Activated CD8-positive, alpha-beta memory T cell treated with anti-CD3 and anti-CD28 coated beads, Interleukin-2, amount 50 U/mL, for 4 hours (primary cell): ENCODE measurements at places on chromosomes 3 and 15.
A peak's percentile ranks its signal among the peaks of the same experiment; 100 is the strongest.

- DNase-seq = no peak
Measured at GRCh38 chr15:38602910-38603670, 38.5 kb upstream of the RASGRP1 start.

DNA sequence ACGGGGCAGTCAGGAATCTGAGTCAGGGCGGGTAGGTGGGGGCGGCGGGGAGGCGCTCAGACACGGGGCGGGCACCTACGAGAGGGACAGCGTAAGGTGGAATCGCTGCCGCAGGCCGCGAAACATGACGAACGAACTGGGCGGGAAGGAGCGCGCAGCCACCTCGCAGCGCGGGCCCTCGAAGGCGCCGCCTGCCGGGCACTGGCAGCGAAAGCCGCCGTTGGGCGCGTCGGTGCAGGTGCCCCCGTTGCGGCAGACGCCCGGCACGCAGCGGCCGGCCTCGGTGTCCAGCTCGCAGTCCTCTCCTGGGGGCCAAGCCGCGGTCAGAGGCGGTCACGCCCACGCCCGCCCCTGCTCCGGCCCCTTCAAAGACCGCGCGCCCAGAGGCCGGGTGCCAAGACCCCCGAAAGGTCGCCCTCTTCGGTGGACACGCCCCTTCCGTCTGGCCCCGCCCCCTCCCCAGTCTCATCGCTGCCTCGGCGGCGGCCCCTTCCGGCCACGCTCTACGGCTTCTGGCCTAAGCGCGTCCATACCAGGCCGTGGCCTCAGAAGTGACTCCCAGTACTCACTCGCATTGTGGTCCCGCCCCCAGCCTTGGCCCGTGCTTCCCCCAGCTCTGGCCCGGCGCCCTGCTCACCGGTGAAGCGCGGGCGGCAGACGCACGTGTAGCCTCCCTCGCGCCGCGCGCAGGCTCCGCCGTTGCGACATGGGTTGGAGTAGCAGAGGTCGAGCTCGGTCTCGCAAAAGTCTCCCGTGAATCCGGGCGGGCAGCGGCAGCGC lies 6.4 kb downstream of the CELSR3 start:
- DNase-seq = peak; percentile 86

DNA sequence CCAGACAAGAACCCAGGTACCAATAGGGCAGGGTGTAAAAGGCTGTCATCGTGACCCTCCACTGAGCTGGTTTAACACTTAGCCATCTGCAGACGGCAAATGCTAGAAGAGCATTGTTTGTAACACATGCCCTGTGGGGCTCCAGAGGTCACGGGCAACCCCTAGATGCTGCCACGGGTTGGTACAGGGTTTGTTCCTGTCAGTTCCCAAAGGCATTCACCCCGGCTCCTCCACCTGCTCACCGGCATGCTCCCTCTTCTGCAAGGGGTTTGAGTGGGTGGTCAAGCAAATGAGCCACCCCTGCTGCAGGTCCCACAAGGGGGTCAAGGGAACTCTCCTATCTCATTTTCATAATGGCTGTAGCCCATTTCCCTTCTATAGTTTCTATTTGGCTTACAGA lies 229.3 kb downstream of the ZPLD1 start:
- DNase-seq = no peak

DNA sequence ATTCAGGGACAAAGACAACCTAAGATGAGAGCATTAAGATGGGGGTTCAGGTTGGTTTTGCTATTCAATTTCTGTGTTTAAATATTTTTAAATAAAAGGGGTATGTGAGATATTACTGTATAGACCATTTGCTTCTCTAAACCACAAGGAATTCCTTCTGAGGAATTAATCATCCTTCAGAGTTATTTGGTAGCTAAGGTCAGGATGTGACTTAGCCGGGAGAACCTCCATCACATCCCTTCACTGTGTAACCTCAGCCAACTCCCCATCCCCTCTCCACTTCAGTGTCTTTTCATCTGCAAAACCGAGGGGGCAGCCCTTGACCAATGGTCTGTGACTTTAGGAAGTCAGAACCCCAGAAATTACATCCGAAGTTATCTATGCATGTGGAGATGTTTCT lies 48.7 kb upstream of the SKOR1 start:
- DNase-seq = no peak

- no peak for DNase-seq
Measured at GRCh38 chr3:52811452-52812011, 16.9 kb downstream of the ITIH3 start.

DNA sequence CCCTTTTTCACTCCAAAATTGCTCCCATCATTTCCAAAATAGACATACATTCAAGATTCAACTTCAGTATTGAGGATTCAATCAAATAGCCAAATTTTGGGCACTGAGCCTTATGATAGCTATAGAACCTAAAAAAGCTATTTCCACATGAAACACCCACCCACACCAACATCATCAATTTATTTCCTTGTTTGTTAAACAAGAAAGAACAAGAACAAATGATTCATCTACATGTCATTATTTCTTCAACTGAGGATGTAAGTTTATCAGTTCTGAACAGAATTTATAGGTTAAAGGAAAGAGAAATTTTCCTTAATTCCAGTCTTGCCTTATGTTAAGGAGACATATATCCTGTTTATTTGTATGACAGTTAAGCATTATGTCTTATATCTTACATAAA lies 32.2 kb downstream of the DPPA2 start:
- no peak for DNase-seq

DNA sequence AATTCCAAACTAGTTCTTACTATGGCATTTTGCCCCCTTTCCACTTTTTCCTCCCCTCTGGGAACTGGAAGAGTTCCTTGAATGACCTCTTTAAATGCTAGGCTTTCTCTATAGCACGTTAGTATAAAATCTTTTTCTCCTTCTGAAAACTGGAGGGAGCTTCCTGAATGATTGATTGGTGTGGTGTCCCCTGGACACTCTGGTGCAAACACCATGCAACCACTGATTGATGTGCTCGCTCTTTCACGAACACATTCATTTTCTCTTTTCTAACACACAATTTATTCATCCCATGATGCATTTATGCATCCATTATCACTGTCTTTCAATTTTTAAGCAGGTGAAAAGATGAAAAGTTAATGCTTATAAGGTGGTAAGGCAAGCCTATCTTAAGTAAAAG lies 159.1 kb upstream of the NANOGP8 start:
- no peak for DNase-seq

DNA sequence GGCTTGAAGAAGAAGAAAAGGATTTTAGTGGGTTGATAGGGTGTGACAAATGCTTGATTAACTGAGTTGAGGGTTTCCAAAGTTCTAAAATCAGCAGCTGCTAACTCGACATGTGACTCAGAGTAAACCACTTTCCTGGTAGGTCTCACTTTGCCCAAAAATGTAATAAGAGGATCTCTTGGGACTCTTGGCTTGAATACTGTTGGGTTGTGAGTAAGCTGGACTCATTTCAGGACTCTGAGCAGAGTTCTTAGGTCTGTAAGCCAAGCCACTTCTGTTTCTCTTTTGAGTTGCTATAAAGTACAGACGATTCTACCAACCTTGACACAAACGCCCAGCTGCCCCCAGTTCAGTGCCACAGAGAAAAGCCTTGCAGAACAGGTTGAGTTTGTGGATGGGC lies 241.1 kb downstream of the ZNF621 start:
- no peak for DNase-seq

- no peak for DNase-seq
Measured at GRCh38 chr15:48579945-48580671, 65.4 kb downstream of the FBN1 start.

GRCh38 chr3:142828703-142829305 lies 60.1 kb downstream of the PCOLCE2 start:
- DNase-seq = peak; percentile 42

GRCh38 chr3:135491491-135492205 lies 473.9 kb upstream of the PPP2R3A start:
- DNase-seq = no peak
